Kidney epithelial cell (primary cell): ENCODE measurements at places on chromosomes 16 and 17. TPM values are rescaled to one million over a fixed set of nuclear protein-coding genes. Genes with fewer than 3 reads are reported as not detected.

ABCA3 gene
- total RNA-seq: 32.1 and 36.3 TPM in 2 replicates

TMC7 gene
- 0.75 and 1.6 TPM in 2 replicates for total RNA-seq

PRCD gene
- not detected in 2 replicates for total RNA-seq

TMEM114 gene
- total RNA-seq: not detected in 2 replicates

TAT gene
- total RNA-seq: 0.07 TPM in 1 of 2 replicates, not detected in the other

GRCh38 chr17:63832455-63832854 lies 5.0 kb upstream of the FTSJ3 start:
- DNase-seq: no peak

DNA sequence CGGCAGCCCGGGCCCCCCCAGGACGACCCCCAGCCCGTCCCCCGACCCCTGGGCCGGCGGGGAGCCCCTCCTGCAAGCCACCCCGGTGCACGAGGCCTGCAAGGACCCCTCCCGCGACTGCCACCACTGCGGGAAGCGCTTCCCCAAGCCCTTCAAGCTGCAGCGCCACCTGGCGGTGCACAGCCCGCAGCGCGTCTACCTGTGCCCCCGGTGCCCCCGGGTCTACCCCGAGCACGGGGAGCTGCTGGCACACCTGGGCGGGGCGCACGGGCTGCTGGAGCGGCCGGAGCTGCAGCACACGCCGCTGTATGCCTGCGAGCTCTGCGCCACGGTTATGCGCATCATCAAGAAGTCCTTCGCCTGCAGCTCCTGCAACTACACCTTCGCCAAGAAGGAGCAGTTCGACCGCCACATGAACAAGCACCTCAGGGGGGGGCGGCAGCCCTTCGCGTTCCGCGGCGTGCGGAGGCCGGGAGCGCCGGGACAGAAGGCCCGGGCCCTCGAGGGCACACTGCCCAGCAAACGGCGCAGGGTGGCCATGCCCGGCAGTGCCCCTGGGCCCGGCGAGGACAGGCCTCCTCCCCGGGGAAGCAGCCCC lies 15.6 kb upstream of the ZFPM1 start:
- no peak for DNase-seq

DNA sequence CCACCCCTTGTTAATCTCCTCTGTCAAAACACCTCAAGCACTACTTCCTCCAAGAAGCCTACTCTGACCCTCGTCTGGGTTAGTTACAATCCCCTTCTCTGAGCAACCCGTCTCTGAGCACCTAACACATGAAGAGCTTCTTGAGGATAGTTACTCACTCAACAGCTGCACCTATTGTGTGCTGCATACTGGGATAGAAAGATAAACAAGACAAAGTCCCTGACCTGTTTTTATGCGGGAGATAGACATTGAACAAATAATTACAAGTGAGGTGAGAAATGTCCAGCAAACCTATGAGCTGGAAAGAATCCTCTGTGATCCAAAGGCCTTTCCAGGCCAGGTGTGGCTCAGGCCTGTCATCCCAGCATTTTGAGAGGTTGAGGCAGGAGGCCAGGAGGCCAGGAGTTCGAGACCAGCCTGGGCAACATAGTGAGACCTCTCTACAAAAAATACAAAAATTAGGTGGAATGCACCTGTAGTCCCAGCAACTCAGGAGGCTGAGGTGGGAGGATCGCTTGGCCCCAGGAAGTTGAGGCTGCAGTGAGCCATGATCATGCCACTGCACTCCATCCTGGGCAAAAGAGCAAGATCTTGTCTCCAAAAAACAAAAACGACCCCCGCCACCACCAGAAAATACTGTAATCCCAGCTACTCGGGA lies 5.5 kb upstream of the ZNF771 start:
- DNase-seq: no peak

DNA sequence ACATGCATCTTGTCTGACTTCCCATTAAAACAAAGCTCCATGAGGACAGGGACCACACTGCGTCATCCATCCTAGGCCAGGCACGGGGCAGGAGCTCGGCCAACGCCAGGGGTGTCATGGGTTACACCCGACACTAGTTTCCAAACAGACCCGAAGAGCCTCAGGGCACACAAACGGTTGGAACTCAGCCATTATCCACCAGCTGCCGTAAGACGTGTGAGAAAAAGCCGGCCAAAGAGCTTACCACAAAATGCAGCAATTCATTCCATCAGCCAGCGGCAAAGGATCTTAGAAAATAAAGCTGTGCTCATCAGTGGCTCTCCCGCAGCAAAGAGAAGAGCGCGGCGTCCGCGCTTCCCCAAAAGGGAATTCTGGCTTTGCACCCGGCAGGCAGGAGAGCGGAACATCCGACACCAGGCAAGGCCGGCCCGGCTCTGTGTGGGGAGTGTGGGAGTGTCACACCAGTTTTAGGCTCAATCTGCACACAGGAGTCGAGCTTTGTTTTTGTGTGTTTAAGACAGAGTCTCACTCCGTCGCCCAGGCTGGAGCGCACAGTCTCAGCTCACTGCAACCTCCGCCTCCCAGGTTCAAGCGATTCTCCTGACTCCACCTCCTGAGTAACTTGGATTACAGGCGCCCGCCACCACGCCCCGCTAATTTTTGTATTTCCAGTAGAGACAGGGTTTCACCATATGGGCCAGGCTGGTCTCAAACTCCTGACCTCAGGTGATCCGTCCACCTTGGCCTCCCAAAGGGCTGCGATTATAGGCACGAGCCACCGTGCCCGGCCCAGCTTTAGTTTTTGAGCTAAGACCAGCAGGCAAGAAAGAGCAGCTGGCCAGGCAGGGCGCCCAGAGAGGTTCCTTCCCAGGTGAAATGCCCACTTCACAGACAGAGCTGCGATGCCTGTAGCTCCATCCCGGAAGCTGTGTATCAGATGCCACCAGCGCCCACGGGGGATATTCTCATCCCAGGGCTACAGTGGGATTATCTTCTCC lies 1.5 kb downstream of the SLC38A8 start:
- DNase-seq: no peak

DNA sequence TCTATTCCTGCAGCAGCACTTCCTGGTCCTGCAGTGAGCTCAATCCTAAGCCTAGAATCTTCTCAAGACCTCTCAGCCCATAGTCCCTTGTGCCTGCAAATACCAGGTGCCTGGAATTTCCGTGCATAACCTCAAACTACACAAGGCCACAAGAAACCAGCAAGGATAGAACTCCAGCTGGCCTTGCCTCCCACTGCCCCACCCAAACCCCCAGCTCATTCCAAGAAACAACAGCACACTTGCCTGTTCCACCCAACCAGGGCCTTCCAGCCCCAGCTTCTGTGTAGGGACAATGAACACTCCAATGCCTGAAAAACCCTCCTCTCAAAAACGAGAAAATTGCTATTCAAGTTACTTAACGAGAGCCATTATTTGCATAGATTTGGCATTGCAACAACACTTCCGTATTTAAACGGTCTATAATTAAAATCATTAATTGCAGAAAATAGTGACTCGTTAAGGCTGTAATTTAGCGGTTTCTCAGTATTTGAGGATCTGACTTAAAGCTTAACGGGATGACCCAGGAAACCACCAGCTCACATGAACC lies 147.0 kb downstream of the C16orf78 start:
- no peak for DNase-seq

DNA sequence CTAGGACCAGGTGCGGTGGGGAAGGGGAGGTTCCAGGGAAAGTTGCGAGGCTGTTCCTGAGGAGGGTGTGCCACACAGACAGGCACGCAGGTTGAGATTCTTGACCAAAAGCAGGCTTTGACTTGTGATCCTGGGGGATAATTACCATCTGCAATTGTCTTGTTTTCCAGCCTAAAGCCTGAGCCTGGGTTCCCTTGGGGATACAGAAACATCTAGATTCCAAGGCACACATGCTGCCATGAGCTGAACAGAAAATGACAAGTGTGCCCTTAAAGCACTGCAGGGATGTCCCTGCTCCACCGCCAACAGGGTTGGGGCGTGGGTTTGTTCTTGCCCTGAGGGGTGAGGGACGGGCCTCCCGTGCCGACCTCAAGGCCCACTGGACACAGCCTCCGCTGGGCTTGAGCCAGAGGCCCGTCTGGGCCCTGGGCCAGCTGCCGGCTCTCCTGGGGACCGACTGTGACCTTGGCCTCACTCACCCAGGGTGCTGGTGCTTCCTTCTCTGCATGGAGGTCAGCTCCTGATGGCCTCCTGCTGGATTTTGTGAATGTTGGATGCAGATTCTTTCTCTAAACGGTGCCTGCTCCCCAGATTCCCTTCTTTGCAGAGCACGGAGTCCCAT lies 14.0 kb downstream of the CA5A start:
- no peak for DNase-seq

- DNase-seq: no peak
Observed at GRCh38 chr17:51161541-51161940, 4.7 kb upstream of the NME2 start.

- DNase-seq: no peak
Observed at GRCh38 chr17:7313890-7314718, 1.1 kb downstream of the GPS2 start.

DNA sequence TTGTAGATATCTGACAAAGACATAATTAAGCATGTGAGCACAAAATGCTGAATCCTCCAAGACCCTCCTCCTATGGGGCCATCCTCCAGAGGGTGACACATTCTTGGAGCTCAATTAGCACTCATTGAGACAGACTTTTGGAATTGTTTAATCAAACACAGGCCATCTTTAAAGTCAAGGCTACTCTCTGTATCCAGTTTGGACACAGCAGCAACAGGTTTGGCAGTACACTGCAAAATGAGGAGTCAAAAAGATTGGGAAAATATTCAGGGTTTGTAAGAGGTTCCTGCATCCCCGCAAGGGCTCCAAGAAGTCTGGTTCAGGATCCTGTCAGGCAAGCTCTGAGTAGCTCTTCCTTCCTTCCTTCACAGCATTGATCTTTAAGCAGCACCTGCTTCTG lies 1.3 kb downstream of the ITFG1 start:
- no peak for DNase-seq

DNA sequence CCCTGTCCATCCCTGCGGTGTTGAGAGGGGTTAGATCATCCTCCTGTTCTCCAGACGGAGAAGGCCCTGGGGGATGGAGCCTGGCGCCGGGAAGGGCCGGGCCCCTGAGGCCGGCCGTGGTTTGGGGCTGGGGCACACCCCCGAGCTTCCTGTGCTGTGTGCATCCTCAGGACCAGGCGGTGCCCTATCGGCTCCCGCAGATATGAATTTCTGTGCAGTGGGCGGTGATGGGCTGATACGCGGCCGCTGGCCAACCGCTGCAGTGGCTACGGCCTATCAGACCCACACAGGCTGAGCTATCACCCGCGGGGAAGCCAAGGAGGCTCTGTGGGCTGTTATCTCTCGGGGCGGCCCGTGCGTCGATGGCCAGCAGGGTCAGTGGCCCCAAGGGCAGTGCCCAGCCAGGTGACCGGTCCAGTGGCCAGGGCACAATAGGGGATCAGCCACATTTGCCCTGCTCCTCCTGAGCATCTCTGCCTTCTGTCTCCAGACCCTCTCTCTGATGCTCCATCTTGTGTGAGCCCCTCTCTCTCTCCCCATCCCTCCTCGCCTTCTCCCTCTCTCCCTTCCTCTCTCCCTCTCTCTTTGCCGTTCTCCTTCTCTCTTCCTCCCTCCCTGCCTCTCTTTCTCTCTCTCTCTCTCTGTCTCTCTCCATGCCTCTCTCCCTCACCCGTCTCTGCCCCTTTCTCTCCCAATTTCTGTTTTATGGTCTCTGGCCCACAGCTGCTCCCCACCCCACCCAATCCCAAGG lies 38.7 kb downstream of the ZFPM1 start:
- no peak for DNase-seq

DNA sequence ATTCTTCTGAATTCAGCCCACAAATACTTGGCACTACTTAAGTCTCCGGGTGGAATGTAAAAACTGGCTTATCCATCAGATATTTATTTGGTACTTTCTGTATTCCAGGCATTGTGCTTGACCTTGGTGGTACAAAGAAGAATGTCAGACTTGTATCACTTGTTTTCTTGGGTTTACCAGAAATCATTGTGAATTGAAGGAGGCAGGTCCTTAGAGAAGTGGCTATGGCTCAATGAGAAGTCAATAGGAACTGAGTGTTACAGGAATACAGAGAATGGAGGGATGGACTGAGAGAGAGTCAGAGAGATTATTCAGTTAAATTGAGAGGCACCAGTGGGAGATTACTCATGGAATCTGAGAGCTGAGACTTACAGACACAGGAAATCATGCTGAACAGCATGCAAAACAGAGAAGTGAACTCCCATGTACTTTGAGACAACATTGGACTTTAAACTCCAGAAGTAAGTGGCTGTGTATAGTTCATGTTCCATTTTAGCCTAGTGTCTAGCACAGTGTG lies 704.1 kb downstream of the CDH11 start:
- no peak for DNase-seq

- DNase-seq: no peak
Observed at GRCh38 chr17:1120596-1121441, 59.0 kb downstream of the ABR start.

GRCh38 chr17:49976828-49977202 lies 7.8 kb downstream of the DLX4 start:
- DNase-seq: no peak

DNA sequence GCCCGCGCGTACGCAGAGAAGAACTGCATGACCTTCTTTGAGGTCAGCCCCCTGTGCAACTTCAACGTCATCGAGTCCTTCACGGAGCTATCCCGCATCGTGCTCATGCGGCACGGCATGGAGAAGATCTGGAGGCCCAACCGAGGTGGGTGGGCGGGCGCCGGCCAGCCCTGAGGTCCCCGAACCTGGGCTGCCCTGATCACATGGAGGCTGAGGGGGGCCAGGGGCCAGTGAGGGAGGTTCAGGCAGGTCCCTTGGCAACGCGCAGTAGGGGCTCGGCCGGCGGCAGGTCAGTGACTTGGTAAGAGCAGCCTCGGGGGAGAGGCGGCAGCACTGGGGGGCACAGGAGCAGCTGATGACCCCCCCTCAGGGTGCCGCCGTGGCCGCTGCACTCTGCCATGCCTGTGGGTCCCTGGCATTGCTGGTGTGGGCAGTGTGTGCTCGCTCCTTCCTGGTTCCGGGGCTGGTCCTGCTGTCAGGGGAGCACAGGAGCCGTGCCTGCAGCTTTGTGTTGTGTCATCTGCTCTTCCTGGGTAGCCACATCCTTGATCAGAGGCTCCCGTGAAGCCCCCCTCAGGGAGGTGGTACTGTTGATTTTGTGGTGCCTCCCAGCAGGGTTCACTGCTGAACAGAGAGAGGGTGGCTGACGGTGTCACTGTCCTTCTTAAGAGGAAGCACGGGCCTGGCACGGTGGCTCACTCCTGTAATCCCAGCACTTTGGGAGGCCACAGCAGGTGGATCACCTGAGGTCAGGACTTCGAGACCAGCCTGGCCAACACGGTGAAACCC lies 4.6 kb upstream of the WFIKKN1 start:
- no peak for DNase-seq

DNA sequence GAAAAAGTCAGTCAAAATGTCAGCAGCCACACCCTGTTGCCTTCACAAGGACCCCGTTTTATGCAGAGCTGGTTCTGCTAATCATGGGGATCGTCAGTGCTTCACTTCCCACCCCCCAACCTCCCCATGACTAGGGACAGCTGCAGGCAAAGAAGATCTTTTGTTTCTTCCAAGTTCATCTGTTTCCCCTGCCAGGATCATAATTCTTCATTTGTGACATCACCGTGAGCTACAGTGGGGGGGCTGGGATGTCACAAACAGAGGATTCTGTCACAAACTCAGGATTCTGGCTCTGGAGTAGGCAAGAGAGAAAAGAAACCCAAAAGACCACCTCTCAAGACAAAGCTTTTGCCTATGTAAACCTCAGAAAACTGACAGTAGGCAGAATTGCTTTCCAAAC lies 24.7 kb downstream of the DNAJC7 start:
- no peak for DNase-seq
